ENCODE measurements at places on chromosomes 7 and 10.
A peak's percentile ranks its signal among the peaks of the same experiment; 100 is the strongest.

- no peak for DNase-seq
Measured at GRCh38 chr7:105600720-105601550, 19.6 kb upstream of the EFCAB10 start.

DNA sequence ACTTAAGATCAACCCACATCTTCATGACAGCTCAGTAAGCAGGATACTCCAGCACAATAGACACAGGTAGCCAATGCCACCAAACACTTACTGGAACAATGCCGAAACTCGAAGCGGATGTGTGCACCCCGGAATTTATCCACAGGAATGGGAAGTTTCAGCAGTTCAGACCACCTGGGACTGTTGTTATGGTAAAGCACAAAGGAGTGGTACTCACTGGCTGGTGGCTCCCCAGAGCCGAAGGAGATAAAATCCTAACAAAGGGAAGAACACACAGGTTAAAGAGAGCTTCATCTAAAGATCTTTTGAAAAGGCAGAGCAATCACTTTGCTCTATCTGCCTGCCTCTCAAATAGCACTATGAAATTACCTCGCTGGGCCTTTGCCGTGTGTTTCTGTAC is 305.9 kb downstream of the DOCK4 start:
- DNase-seq, result no peak

GRCh38 chr10:100311298-100311697 is 18.7 kb downstream of the PKD2L1 start:
- DNase-seq, result no peak

DNA sequence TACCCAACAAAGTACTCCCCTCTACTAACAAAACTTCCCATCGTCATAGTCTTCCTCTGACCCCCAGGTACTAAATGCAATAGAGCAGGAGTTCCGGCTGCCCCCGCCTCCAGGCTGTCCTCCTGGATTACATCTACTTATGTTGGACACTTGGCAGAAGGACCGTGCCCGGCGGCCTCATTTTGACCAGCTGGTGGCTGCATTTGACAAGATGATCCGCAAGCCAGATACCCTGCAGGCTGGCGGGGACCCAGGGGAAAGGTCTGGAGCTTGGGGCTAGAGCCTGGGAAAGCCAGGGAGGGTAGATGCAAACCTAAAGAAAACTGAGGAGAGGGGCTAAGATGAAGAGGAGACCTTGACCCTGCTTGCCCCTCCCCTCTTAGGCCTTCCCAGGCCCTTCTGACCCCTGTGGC is 15.3 kb downstream of the EPHB6 start:
- no peak for DNase-seq

GRCh38 chr10:50552308-50552707 is 71.4 kb downstream of the SGMS1 start:
- no peak for DNase-seq

GRCh38 chr10:123146894-123147634 is 872 bp upstream of the HMX2 start:
- DNase-seq, result no peak

DNA sequence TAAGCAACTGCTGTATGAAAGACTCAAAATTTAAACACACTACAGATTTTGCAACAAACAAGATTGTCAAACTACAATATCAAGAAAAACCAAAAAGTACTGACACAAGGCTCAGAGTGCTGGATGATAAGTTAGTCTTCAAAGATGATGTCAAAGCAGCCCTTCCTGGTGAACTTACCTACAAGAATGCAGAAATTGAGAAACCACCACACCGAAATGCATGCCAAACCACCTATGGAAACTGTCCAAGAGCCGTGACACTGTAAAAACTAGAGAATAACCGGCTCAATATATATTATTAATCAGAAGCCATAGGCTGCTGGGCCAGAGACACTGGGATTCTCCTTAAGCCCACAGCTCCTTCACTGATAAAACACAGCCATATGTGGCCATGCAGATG is 25.3 kb downstream of the DENND11 start:
- no peak for DNase-seq

GRCh38 chr7:10192074-10192473 is 781.6 kb upstream of the PHF14 start:
- DNase-seq, result no peak

- peak; percentile 65 for DNase-seq
Measured at GRCh38 chr7:130896898-130897514, 163.0 kb upstream of the KLF14 start.

DNA sequence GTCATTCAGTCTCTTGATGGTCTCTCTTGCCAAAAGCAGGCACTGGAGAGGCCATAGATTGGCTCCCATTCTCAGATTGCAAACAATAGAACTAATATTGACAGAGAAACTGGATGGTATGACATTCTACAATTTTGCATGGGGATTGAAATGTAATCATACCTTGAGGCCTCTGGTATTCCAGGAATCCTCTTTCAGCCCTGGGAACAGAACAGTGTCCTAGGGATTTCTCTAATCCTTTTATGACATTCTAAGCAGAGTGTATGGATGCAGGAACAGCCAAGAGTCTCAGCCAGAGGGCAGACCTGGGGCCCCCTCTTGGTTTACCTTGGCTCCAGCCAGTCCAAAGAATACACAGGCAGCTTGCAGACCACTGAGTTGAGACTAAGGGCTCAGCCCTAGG is 206.4 kb downstream of the KCNMA1 start:
- no peak for DNase-seq

GRCh38 chr7:138325434-138325833 is 134.6 kb upstream of the TRIM24 start:
- no peak for DNase-seq

DNA sequence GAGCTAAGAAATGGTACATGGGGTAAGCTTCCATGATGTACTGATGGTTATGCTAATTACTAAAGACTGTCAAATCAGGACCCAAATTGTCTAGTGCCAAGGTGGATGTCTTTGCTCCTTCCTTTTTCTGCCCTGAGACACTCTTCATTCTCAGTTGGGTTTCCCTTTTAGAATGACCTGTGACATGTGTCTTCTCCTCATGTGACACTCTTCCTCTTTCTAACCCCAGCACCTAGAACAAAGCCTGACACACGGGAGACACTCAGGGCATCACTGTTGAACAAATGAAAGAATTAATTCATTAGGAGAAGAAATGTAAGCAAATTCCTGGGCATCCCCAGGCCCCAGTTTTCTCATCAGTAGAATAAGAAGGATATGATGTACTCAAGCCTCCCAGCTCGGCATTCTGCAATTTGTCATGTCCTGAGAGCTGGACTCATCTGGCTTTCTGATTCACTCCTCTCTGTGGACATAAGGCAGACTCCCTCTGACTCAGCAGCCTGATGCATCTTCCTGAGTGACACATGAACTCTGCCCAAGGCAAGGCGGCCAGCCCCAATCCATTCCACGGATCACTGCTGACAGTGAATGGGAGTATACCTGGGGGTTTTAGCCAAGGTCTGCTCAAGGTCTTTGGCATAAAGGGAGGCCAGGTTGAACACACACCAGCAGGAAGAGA is 473.8 kb downstream of the KCNMA1 start:
- DNase-seq, result no peak

GRCh38 chr10:44958898-44959246 is 730 bp upstream of the RASSF4 start:
- DNase-seq, result no peak

DNA sequence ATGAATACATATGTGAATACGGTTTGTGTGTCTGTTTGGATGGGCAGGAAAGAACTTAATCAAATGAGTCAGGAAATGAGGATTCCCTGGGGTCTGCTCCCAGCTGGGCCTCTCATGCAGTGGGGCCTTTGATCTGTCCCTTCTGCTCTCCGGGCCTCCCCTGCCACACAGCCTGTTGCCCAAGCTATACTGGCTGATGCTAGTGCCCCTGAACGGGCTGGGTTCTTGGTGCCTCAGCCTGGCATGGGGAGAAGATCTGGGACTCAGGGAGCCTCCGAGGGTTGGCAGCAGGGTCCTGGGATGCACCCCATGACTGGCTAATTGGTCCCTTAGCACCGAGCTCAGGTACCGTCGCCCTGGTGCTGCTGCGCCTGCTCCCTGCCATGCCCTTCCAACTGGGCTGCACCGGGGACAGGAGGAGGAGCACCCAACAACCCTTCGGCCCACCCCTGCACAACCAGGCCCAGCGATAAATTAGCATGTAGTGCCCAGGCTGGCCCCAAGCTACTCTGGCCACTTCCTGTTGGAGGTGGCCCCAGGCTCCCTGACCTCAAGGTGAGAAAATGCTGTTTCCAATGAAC is 59.9 kb upstream of the DUSP5 start:
- DNase-seq, result no peak

GRCh38 chr10:69492746-69493462 is 41.6 kb downstream of the TSPAN15 start:
- DNase-seq, result no peak

- no peak for DNase-seq
Measured at GRCh38 chr7:141974831-141975230, 1.3 kb upstream of the TAS2R38 start.

GRCh38 chr7:123977081-123977480 is 52.0 kb downstream of the SPAM1 start:
- no peak for DNase-seq

DNA sequence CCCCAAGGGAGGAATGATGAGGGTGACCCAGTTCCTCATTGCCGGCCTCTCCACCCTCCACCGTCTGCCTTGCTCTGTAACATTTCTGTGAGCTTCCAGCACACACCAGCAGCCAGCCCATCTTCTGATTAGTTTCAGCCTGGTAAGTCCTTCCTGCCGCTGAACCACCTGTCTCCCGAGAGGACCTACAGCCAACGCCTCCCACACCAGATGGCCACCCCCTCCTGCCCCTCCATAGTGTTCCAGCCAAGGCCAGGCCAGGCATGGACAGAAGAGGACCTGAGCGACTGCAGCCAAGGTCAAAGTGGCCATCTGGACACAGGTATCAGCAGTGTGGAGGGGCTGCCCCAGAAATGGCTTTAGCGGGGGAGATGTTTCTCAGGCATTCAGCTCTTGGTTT is 170.7 kb upstream of the CTBP2 start:
- no peak for DNase-seq

DNA sequence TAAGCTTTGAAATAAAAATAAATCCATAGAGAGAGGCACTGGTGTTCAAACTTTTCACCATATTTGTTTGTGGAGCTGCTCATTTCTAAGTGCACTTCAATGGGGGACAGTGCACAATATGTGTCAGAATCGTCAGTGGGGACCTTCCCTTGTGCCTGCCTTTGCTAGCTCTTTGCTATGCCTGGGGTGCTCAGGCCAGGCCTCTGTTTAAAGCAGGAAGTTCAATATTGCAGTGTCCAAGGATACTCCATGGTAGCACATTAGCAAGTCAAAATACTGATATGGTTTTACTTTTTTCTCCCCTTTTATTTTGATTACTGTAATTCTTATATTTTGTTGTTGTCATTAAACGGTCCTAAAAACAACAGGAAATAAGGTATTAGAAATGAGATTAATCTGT is 113.4 kb downstream of the POU6F2 start:
- no peak for DNase-seq

DNA sequence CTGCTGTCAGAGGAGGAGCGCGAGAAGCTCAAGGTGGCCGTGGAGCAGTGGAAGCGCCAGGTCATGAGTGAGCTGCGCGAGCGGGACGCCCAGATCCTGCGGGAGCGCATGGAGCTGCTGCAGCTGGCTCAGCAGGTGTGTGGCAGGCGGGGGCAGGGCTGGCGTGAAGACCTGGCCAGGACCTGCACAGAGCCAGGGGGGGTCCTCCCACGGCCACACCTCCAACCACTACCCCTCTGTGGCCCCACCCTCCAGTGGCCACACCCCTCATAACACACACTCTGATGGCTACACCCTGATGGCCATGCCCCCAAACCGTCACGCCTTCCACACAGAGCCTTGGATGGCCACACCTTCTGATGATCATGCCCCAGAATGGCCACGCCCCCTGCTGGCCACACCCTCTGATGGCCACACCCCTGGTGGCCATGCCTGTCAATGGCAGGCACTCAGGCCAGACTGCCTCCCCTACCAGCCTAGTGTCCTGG is 23.4 kb upstream of the DPYSL4 start:
- DNase-seq, result no peak

DNA sequence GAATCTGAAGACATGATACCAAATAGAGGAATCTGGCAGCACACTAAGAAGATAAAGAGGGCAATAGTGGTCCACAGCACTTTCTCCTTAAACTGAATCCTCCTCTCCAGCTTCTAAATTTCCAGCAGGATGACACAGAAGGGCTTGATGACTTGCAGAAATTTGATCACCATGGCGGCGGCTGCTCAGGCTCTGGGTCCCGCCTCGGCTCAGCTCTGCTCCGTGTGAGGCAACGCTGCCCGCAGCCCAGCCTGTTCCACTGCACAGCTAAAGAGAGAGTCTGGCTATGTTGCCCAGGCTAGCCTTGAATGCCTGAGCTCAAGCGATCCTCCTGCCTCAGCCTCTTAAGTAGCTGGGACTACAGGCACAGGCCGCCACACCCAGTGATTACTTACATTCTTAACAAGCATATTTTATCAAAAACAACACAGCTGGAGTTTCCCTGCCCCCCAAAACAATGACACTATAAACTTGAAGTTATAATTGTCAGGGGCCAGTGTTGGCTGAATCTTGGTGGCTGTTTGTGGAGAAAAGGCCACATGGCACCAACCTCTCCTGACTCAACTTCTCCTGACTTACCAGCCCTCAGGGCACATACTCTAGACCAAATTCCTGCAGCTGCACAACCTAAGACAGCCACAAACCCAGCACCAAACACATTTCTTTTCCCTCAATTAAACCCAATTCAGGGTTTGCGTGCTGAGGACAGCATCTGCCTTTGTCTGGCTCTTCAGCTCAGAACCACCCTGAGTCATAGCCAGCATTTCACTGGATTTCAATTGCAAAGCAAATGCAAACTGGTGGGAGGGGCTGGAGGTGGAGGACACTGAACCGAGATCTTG is 11.6 kb upstream of the TNPO3 start:
- no peak for DNase-seq

DNA sequence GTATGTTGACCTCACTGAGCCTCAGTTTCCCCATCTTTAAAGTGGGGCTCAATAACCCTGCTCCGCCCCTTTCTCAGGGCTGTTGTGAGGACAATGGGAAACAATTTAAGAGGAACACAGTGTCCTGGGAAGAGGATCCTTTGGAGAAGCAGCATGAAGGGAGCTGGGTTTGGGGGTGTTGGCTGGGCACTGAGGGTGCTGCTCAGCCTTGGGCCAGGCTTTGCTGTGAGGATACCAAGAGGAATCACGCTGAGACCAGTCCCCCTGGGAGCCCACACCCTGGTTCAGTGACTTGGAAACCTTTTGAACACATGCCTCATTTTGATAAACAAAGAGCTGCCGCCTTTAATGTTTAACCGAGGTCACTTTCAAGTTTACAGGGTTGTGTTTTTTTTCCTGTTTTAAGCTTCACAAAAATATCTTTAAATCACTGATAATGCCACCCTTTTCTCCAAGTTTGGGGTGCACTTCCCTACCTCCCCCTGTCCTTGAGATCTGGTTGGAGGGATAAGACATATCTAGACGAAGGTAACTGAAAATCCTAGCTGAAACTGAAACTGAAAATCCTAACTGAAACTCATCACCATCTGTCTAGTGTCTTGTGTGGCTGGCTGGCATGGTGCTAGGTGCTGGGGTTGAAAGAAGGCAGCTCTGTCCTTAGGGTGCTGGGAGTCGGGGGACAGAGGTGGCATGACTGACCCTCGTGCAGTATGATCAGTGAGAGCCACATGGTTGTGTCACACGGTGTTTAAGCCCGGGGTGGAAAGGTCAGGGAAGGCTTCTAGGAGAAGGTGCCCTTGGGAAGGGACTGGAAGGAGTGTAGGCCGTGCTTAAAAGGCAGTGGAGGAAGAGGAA is 27.7 kb downstream of the ZNF775 start:
- no peak for DNase-seq

- DNase-seq, result no peak
Measured at GRCh38 chr10:110858297-110858934, 13.3 kb upstream of the PDCD4 start.

- DNase-seq, result no peak
Measured at GRCh38 chr7:55308186-55308929, 56.8 kb upstream of the LANCL2 start.

Data from GM12892 (cell line).